Activated gamma-delta T cell treated with Interleukin-2 at 50 U/mL for 16 hours (primary cell): ENCODE measurements at places on chromosomes 16 and 17.

DNA sequence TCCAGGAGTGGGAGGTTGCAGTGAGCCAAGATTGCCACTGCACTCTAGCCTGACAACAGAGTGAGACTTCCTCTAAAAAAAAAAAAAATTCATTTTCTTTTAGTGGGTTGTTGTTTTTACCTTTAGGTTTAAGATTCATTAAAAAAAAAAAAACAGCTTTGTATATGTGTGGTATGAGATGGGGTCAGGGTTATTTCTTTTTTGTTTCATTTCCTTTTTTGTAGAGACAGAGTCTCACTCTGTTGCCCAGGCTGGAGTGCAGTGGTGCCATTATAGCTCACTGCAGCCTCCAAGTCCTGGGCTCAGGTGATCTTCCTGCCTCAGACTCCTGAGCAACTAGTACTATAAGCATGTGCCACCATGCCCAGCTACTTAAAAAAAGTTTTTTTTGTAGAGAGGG, 47.0 kb downstream of the BCAS3 start:
- DNase-seq, result no peak

GRCh38 chr17:69723741-69724140, 309.2 kb downstream of the MAP2K6 start:
- no peak for DNase-seq

DNA sequence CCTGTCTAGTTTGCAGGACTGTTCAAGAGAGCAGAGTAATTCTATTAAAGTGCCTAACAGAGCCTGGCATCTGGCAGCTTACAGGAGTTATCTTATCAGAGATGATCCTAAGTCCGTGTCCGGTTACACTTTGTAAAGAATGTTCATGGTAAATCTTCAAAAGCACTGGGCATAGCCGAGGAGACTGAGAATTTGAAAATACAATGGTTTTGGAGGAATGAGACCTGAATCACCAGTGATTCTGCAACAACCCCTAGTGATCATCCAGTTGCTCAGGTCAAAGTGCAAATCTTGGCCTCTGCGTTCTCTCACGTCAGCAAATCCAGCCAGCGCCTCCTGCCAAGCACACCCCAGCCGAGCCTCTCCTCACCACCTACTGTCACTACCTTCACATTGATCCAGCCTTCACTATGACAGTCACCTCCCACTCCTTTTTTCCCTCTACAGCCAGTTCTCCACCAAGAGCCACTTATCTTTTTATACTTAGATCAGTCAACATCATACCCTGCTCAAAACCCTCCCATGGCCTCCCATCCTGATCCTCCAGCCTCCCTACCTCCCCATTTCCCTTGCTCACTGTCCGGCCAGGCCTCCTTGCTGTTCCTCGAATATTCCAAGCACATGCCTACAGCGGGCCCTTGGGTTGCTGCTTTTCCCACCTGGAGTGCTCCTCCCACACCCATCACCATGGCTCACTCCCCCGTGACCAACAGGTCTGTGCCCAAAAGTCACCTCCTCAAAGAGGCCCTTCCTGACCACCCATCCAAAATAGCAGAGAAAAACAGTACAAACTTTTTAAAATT, 57.4 kb upstream of the ERN1 start:
- no peak for DNase-seq

GRCh38 chr17:7130621-7131422, 16.2 kb upstream of the ASGR2 start:
- no peak for DNase-seq

GRCh38 chr17:81483085-81483861, 29.3 kb downstream of the ACTG1 start:
- DNase-seq, result peak; percentile 17

DNA sequence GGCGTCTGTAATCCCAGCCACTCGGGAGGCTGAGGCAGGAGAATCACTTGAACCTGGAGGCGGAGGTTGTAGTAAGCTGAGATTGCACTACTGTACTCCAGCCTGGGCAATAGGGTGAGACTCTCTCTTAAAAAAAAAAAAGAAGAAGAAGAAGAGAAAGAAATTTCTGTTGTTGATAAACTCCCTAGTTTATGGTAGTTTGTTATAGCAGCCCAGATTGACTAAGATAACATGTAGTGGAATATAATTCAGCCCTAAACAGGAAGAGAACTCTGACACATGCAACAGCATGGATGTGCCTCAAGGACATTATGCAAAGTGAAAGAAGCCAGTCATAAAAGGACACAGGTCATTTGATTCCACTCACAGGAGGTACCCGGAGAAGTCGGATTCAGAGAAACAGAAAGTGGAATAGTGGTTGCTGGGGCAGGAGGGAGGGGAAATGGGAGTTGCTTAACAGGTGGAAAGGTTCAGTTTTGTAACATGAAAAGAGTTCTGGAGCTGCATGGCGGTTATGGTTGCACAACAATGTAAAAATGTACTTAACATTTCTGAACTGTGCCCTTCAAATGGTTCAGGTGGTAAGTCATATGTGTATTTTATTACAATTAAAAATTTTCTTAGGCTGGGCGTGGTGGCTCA, 26.0 kb upstream of the PRM1 start:
- no peak for DNase-seq

DNA sequence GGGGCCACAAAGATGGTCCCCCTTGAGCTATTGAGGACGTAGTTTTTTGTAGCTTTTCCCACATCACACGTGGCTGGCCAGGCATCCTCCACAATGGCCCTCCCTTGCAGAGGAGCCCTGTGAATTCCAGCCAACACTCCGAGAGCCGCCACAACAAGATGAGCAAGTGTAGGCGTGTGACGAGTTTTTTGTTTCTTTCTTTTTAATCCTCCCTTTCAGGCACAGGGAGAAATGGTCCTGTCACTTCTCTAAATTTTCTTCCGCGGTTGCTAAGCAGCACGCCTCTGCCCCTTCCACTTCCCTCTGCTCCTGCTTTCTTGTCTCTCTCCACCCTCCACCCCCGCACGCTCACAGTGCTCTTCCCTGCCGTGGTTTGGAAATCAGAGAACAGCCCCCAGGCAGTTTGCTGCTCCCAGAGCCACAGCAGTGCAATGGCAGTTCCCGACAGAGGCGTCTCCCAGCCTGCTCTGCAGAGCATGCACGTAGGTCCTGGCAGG, 68.0 kb upstream of the MRTFB start:
- no peak for DNase-seq

GRCh38 chr16:73054813-73055482, 7.0 kb upstream of the ZFHX3 start:
- no peak for DNase-seq

DNA sequence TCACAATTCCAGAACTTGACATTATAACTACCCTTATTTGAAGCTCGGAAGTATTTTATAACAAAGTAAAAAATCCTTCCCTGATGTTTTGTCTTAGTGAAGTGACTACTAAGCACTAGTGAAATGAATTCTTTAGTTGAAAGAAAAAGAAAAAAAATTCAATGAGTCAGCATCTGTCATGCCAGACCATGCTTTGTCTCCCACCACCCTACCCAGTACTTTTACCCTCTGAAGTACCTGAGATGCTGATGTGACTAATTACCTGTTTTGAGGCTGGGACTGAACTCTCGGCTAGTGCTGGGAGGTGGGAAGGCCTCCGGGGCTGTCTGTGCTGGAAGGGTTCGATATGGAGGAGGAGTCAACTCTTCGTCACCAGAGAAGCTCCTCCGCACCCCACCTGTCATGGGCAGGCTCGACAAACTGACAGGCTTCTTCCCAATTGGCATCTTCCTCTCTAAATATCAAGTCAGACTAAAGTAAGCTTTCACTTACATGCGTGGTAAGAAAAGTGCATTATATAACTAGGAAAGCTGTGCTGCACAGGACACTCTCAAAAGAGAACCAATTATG, 19.6 kb downstream of the NME2 start:
- no peak for DNase-seq

DNA sequence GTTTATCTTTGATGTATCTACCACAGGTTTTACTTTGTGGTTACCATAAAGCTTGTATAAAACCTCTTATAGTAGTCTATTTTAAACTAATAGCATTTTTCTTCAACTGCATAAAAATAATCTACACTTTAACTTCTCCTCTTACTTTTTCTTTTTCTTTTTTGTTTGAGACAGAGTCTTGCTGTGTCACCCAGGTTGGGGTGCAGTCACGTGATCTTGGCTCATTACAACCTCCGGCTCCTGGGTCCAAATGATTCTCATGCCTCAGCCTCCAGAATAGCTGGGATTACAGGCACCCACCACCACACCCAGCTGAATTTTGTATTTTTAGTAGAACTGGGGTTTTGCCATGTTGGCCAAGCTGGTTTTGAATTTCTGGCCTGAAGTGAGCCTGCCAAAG, 53.4 kb upstream of the ZKSCAN2 start:
- no peak for DNase-seq

GRCh38 chr17:17987901-17988300, 15.2 kb downstream of the DRC3 start:
- DNase-seq, result no peak

GRCh38 chr16:75065521-75066149, 50.9 kb downstream of the LDHD start:
- DNase-seq, result no peak

DNA sequence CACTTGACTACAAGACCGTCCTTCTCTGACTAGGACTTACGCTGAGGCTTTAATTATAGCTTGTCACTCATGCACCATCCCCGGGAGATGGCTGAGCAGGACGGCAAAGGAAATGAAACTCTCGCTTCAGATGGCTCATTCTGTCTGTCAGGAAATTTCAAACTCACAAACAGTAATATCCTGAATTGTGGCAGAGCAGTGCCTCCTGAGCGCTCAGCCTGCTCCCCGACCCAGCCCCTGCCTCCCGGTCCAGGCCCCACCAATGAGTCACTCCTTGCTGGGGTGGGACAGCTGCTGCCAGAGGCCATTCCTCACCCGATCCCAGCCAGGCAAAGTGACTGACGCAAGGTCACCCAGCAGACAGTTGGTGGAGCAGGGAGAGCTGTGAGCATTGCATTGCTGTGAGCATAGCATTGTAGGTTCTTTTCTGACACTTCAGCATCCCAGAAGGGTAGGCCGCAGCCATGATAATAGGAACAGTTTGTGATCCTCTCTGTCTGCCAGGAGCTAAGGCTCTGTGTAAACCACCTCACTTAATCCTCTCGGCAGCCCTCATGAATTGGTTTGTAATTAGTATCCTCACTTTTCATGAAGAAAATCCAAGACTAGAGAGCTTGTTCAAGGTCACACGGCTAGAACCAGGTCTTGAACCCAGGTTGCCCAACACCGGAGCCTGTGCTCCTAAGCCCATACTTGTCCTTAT, 20.9 kb downstream of the CCDC182 start:
- DNase-seq, result no peak

- peak; percentile 75 for DNase-seq
These were observed 29.4 kb downstream of the HMOX2 start for GRCh38 chr16:4505356-4506147.

GRCh38 chr16:23902748-23903414, 67.1 kb downstream of the PRKCB start:
- no peak for DNase-seq

GRCh38 chr16:29900888-29901606, 759 bp downstream of the ASPHD1 start:
- DNase-seq, result no peak

- DNase-seq, result no peak
These were observed 1.7 kb downstream of the SLC5A2 start for GRCh38 chr16:31484491-31485171.

DNA sequence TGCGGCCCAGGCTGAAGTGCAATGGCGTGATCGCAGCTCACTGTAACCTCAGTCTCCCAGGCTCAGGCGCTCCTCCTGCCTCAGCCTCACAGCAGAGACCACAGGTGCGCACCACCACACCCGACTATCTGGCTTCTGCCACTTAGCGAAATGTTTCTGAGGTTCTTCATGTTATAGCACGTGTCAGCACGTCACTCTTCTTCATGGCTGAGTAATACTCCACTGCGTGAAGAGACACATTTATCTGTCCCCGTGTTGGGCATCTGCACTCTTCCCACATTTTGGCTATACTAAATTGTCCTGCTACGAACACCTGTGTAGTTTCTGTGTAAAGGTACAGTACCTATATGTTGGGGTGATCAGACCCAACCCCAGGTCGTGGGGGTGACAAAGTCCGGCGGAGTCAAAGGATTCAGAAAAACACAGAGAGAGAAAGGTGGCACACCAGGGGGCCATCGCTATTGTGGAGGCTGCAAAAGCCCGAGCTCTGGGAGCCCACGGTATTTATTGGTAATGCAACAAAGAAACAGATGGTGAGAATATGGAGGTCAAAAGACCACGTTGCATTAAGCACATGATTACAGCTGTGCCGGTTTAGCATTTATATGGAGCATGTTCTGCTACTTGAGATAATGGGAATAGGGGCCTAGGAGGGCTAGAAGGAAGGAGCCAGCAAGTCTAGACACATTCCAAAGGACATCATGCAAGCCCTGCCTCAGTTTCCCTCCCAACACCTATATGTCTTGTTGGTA, 851 bp upstream of the DPEP1 start:
- no peak for DNase-seq

- no peak for DNase-seq
These were observed 52.6 kb downstream of the PRKCA start for GRCh38 chr17:66354981-66355380.

DNA sequence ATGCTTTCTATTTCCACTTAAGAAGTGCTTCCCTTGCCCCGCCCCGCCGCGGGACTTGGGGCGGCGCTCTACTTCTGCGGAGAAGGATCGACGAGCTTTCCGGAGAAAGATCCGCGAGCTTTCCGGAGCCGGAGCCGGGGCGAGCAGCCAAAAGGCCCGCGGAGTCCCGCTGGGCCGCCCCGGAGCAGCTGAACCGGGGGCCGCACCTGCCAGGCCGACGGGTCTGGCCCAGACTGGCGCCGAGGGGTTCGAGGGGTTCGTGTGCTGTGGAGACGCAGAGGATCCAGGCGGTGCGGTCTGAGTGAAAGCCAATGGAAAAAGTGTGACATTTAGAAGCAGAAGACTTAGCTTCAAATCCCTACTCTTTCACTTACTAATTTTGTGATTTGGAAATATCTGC, 50.8 kb downstream of the TBC1D26 start:
- DNase-seq, result no peak

- no peak for DNase-seq
These were observed 38.1 kb downstream of the SRL start for GRCh38 chr16:4203748-4204147.

DNA sequence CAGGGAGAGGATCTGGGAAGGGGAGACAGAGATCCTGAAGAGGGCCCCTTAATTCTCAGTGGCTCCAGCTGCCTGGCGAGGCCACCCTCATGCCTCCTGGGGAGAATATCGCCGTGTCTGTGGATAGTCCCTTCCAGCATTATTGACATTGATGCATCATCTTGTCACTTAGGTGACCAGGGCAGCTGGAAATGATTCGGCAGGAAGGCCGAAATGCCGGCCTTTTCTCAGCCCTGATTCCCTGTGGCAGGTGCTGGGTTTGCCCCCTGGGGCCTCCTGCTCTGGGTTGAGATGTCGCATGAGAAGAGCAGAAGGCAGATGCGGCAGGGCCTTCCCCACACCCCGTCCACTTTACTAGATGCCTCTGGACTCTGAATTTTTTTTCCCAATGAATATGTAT, 89.5 kb downstream of the RAP1GAP2 start:
- DNase-seq, result no peak
